ENCODE measurements at places on chromosomes 11 and 22.

DNA sequence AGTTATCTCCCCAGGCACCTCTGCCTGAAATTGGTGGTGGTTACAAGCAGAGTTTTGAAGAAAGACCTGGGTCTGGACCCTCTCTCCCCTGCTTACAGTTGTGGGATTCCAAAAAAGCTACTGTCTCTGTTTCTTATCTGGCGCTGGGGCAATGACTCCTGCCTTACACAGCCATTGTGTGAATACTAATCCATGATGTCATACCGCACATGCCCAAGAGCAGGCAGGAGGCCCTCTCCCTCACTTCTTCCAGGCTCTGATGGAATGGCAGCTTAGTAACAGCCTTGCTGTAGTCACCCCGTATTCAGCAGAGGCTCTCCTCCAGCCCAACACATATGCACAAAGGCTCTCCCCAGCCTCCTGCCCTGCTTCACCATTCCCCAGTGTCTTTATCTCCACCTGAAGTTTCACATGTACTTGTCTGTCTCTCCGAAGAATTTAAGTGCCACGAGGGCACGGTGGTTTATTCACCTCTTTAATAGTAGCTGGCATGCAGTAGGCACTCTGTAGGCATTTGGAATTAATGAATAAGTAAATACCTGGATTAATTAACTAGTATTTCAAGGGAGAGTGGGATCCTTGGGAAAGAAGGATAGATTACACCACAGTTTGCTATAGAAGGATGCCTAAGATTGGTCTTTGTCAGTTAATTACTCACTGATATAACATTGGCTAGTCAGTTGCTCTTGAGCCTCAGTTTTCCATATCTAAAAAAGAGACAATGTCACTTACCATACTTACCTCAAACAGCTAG is 165.6 kb downstream of the ETS1 start:
- no peak for DNase-seq

GRCh38 chr11:120334894-120335462 is 1.2 kb upstream of the ARHGEF12 start:
- peak; percentile 59 for DNase-seq

DNA sequence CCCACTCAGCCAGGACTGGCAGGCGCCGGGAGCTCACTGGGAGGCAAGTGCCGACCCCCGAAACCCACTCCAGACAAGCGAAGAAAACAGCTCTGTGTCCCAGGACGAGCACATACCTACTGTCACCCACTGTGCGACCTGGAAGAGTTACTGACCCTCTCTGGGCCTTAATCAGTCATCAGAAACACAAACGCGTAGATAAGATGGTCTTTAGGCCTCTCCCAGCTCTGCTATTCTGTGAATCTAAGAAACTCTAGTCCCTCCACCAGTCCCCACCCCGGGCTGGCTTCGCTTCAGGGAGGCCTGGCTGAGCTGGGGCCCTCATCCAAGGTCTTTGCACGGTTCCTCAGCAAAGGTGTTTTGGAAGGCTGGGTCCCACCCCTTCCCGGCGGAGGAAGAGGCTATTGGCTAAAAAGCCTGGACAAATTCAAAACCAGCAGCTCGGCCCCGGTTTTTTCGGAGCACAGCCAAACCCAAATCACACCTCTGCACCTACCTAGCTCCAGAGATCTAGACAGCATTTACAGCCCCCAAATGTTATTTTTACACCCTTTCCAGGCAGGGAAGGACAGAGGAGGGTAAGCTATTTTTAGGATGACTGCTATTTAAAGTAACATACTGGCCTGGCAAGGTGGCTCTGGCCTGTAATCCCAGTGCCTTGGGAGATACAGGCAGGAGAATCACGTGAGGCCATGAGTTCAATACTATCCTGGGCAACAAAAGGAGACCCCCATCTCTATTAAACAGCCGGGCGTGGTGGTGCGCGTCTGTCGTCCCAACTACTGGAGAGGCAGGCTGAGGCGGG is 13.2 kb upstream of the HDHD5 start:
- no peak for DNase-seq

DNA sequence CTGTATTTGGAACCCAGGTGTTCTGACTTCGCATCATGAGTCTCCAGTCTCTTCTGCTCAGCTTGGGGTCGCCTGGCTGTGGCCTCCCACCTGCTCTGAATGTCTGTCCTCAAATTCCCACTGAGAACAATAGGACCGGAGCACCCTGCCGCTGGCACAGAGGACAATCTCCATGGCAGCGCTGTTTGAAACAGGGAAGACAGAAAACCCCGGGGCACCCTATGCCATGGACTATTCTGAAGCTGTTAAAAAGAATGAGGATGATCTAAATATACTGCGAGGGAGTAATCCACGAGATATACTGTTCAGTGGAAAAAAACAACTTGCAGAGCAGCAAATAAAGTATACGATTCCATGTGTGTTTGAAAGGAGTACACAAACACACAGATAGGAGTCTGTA is 415.6 kb upstream of the NARS2 start:
- no peak for DNase-seq

DNA sequence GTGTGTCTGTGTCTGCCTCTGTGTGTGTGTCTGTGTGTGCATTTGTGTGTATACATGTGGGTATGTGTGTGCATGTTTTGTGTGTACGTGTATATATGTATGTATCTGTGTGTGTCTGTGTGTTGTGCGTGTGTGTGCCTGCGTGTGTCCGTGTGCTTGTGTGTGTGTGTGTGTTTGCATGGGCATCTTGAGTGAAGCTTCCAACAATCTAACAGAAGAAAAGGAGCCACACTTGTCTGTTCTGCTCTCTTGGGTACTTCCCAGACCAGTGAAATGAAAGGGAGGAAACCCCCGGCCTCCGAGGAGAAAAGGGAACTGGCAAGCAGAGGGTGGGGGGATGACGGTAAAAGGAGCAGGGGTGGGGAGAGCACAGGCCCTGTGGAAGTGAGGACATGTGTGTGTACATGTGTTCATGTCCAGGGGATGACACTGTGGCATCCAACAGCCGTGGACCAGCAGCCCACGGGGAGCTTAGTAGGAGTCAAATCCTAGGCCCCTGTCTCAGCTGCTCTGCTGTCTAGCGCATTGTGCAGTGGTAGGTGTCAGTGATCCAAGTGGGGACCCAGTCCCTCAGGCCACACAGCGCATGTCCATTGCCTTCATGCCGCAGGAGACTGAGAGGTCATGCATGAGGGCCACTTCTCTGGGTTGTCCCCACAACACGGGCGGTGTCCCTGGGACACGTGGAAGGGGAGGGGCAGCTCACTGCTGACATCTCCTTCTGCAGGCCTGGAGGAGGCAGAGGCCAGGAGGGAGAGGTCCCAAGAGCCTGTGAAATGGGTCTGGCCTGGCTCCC is 8.1 kb downstream of the CSF2RB start:
- no peak for DNase-seq

- DNase-seq: no peak
Measured at GRCh38 chr11:46697303-46697702, 3.1 kb downstream of the ARHGAP1 start.

DNA sequence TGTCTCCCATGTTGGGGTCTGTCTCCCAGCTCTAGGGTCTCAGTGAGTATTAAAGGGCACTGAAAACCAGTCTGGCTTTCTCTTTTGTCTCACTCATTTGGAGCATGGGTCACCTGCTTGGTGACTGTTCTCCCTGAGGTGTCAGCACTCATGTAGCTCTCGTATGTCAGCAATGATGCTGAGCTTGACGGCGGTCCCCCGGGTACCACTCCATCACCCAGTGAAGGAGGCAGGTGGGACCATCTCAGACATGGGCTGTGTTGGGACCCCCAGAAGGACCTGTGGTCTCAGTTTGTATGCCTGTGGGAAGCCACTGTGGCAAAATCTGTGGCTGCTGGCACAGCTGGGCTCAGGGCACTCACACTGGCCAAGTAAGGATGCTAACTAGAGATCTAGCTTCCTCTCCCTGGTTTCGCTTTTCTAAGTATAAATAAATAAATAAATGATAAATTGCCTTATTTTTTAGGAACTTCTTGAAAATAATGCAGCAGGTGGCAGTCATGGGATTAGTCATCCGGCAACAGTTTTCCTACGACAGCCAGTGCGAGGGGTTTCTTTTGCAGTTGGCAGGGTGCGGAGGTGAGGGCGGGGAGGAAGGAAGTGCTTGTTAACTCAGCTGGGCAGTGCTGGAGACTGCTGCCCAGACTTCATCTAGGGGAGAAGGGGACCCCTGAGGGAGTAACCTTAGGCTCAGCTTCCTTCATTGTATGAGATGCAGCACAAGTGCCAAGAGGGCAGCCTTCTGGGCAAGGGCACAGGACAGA is 48.8 kb downstream of the OSBP2 start:
- no peak for DNase-seq

DNA sequence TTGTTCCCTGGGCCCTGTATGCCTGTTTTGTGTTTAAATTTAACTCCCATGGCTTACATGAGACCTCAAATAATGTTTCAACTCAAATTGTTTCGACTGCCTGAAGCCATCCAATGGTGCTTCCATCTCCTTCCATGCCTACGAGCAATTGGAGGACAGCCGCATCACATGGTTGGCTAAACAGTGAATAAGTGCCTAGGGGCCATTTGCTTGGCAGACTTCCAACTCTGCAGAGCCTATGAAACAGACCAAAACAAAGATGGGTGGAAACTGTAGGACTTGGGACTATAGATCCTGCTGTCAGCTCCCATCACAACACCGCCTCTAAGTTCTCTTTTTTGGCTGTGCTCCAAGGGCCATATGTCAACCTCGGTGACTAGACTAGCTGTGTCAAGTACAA is 84.1 kb downstream of the PARVA start:
- DNase-seq: no peak

GRCh38 chr11:36744375-36745168 is 146.5 kb upstream of the RAG2 start:
- peak; percentile 11 for DNase-seq

DNA sequence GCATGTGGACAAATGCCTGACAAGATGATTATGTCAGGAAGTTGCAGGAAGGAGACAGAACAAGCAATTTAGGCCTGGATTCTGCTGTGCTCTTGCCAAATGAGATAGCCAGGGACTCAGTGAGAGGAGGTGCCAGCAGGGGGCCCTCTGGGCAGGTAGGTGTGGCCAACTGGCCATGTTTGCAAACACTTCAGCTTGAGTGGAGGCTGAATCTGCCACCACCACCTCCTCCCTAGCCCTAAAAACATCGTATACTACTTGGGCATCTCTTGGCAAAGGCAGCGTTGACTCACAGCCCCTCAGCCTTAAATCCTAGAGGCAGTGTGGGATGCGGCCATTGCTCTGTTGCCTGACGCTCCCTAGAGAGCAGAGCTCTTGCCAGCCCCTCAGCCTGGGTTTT is 95.1 kb upstream of the PLET1 start:
- DNase-seq: no peak

GRCh38 chr22:27331526-27332281 is 469.9 kb downstream of the MN1 start:
- DNase-seq: no peak

GRCh38 chr11:19691815-19692500 is 20.7 kb upstream of the NAV2 start:
- DNase-seq: no peak

GRCh38 chr22:49281467-49282340 is 546.0 kb downstream of the BRD1 start:
- DNase-seq: no peak

GRCh38 chr11:76284161-76284560 is 77.9 kb upstream of the WNT11 start:
- no peak for DNase-seq

DNA sequence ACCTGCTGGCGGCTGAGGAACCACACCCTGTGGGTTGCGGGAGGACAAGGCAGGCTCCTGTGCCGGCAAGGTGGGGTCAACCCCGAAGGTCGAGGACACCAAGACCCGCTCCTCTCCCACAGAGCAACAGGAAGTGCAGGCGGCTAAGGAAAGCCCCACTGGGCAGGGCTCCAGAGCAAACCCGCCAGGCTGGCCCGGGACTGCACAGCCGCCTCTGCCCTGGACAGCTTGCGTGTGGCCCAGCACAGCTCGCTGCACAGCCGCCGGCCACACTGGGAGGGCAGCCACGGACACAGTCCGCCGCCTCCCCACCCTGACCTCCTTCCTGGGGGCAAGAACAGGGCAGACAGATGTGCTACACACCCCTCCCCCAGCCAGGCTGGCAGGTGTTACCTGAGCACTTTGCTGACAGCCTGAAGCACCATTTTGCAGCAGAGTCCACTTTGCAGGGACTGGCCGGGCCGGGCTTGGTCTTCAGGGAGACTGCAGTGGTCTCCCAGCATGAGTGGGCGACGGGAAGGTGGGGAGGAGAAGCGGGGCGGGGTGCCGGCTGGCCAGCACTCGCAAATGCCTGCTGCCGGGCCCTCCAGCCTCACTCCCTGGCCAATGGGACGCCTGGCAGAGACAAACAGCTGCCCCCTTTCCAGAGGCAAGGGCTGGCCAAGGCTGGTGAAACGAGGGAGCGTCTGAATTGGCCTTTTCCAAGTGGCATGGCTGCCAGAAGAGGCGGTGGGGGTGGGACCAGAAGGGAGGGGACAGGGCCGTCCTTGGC is at the start of gene MOB2:
MOB2 (minus strand) TSS at position 726 of the 772 bp plus-strand sequence; CDS start at position 503, 223 bp downstream.
- DNase-seq: no peak

- DNase-seq: no peak
Measured at GRCh38 chr22:48576333-48577013, 1251.2 kb downstream of the BRD1 start.

GRCh38 chr11:13415201-13415600 is 47.8 kb downstream of the BTBD10 start:
- DNase-seq: no peak

DNA sequence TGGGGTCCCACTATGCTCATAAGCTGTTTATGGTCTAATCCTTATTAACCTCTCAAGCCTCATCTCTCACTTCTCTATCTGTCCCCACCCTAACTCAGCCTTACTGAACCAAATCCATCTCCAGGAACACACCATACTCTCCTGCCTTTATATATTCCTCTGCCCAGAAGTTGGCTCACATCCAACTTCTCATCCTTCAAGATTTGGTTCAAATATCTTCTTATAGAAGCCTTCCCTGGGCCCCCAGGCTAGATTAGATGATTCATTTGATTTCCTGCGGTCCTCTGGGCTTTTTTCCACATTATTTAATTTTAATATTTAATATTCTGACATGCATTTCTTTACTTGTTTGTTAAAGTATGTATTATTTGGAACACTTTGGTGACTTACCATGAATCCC is 23.2 kb downstream of the MEI1 start:
- no peak for DNase-seq

DNA sequence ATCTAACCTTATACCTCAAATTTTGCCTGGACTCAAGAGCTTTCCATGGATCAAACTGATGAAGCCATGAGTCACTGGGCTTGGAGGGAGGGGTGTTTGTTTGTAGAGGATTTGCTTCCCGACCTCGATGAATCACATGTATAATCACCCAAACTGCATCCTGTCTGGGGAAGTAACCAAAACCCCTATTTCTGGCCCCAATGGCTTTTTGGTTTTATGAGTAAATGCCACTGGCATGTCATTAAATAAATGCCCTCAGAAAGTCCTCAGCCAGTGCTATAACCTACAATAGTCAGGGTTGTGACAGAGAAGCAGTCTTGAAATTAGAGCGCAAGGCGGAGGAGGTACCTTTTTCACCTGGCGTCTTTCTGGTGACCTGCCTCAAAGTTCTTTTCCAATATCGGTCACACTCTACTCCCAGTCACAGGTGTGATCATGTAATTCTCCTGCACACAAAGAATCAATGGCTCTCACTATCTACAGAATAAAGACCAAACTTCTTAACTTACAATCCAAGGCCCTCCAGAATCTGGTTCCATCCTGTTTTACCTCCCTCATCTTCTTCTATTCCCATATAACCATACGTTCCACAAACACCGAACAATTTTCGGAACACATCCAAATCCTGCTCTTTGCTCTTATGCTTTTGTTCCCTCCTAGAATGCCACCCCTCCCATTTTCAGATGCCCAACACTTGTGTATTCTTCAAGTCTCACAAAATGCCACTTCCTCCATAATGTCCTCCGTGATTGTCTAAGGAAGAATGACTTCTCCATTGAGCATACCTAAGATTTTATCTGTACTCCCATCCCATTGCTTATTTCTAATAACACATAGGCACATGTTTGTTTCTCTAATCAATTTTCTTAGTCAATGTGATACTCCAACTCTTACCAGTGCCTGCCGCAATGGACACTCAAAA is 81.3 kb upstream of the BLID start:
- peak; percentile 95 for DNase-seq
